Activated CD8-positive, alpha-beta memory T cell treated with anti-CD3 and anti-CD28 coated beads, Interleukin-2, amount 50 U/mL, for 4 hours (primary cell): ENCODE measurements at places on chromosomes 2 and 18.

DNA sequence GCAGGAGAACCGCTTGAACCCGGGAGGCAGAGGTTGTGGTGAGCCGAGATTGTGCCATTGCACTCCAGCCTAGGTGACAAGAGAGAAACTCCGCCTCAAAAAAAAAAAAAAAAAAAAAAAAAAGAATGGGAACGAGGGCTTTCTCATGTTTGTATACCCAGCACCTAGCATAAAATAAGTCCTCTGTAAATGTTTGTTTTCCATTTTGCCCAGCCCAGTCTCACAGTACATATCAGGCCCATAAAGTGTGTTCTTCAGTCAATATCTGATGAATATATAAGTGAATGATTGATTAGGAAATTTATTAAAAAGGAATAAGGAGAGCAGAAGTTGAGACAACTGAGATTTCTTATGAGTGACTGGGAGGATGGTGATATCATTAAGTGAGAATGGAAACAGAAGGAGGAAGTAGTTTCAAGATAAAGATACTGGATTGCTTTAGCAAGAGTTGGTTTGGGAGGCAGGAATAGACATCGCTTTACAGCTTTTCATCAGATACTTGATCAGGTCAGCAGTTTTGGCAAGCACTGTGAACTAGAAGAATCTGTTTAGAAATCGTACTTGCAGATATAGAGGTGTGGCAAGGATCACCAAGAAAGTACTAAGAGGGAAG, 327.5 kb downstream of the KIAA1328 start:
- DNase-seq, result no peak

GRCh38 chr2:85180322-85181133, 47.3 kb downstream of the TCF7L1 start:
- no peak for DNase-seq

GRCh38 chr2:29615183-29615582, 306.2 kb downstream of the ALK start:
- DNase-seq, result no peak

GRCh38 chr2:145752091-145752806, 1232.3 kb upstream of the ZEB2 start:
- no peak for DNase-seq

- no peak for DNase-seq
These were observed 149.6 kb upstream of the GULP1 start for GRCh38 chr2:188142088-188142487.

DNA sequence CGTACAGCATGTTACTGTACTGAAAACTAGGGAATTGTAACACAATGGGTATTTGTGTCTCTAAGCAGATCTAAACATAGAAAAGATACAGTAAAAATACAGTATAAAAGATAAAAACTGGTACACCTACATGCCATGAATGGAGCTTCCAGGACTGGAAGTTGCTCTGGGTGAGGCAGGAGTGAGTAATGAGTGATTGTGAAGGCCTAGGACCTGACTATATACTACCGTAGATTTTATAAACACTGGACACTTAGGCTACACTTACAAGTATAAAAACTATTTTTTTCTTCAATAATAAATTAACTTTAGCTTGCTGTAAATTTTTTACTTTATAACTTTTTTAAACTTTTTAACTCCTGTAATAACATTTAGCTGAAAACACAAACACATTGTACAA, 324.4 kb upstream of the TNP1 start:
- no peak for DNase-seq

DNA sequence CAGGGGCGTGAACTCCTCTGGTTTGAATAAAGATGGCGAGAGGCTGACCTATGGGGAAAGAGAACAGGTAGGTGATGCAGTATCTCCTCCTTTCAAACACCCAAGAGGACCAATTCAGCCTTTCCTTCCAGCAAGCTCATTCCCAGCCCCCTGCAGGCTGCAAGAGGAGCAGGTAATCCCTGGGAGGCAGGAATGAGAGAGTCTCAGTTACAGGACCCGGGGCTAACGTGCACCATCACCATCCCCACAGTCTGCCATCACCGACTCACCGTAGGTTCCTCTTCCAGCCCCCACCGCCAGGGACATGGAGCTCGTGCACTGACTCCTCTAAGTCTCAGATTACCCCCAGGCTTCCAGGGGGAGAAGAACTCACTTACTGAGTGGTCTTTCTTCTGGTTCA, 26.7 kb downstream of the XDH start:
- no peak for DNase-seq

DNA sequence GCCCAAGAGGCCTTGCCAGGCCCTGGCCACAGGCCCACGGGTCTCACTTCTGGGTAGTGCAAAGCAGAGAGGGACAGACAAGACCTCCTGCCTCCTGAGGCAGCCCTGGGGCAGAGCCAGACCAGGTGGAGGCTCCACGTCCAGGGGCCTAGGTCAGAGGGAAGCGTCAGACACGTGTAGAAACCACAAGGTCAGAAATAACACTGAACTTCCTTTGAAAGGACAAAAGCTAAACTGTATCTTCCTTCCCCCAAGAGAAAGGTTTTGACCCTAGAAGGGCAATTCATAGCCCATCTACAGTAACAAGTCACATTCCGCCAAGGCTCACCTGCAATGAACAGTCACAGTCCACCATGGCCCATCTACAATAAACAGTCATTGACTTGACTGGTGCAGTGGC, 17.9 kb downstream of the SDC1 start:
- DNase-seq, result no peak

DNA sequence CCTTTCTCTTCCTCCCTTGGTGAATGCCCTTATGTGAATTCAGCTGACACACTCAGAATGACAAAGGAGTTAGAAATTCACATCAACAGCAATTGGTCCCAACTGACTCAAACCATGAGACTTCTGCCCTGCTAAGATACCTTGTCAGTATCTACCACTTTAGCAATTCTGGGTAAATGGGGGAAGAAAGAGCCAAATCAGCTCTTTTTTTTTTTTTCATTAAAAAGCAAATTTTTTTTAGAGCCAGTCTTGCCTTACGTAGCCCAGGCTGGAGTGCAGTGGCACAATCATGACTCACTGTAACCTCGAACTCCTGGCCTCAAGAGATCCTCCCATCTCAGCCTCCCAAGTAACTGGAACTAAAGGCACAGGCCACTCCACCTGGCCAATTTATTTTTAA, 1.7 kb upstream of the PPP4R1 start:
- DNase-seq, result no peak

- no peak for DNase-seq
These were observed 22.9 kb upstream of the ASB1 start for GRCh38 chr2:238403632-238404405.

DNA sequence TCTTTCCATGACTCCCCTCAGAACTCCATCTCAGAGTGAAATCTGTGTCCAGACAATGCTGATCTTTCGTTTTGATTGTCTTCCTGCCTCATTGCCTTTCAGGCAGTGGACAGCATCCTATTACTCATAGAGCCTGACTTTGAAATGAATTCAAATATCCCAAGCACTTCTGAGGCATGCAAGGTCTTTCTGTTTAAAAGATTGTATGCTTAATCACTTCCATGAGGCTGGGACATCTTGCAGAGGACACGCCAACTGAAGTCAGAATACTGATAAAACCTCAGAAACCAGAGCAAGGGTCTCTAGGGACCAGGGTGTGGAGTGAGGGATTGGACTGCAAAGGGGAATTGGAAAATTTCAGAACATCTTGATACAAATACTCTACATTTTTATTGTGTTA, 836.5 kb upstream of the ID2 start:
- DNase-seq, result no peak

DNA sequence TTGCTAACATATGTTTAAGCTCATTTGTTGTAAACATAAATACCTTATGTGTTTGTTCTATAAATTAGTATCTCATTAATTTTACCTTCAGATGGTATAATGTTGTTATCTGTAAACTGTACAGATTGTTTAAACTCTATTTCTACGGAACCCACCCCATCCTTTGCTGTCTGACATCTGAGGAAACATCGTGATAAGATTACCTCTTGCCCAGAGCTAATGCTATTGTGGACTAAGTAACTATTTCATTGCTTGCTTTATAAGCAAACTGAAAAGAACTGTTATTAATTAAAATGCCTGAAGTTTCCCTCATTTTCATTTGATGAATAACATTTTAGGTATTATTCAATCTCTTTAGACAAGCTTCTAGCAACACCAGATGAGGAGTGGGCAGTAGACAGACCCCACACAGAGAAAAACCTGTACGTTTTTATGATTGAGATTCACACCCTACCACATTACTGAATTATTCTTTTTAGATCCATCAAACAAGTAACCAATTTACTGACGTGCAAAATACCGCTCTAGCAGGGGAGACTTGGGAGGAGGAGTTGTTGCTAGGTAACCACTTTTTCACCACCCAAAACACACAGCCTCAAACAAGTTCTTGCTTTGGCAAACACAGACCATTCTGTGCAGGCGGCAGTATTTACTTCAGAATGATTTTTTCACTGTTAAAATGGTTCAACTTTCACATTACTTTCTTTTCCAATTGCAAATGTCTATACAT, 1.9 kb upstream of the SYT4 start:
- DNase-seq, result no peak

GRCh38 chr2:143058851-143059250, 70.4 kb upstream of the ARHGAP15 start:
- no peak for DNase-seq

- DNase-seq, result no peak
These were observed at the start of gene RAD51AP2 for GRCh38 chr2:17518212-17519154. RAD51AP2 (minus strand) TSS chr2:17518440; CDS start chr2:17518415, 25 bp downstream.

DNA sequence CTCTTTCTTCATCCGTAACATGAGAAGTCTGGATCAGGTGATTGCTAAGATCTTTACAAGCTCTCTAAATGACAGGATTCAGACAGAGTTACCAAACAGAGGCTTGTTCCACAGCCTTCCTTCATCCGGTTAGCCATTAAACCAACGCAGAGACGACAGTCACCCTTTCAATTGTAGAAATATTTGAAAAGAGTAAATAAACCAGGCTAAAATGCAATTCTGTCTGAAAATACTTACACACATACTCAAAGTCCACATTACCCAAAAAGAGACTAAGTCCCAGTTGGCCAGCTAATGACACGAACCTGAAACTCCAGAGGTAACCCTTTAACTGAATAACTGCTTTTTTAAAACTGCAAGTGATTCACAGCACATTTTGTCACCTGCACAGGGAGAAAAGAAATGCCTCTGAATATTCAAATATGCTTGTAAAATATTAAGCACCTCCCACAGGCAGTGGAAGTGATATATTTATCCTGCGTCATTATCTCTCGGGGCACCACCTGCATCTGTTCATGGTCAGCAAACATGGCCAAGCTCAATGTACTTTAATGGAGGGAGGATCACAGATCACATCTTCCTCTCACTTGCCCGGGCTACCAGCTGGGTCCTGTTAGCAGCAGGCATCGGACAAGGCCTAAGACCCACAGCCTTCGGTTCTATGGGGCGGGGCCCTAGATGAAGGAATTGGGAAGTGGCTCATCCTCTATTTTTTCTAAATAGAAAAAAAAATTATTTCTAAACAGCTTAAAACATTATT, 38.8 kb upstream of the DNER start:
- no peak for DNase-seq

GRCh38 chr2:38653715-38654527, 12.0 kb upstream of the GALM start:
- peak; percentile 40 for DNase-seq

DNA sequence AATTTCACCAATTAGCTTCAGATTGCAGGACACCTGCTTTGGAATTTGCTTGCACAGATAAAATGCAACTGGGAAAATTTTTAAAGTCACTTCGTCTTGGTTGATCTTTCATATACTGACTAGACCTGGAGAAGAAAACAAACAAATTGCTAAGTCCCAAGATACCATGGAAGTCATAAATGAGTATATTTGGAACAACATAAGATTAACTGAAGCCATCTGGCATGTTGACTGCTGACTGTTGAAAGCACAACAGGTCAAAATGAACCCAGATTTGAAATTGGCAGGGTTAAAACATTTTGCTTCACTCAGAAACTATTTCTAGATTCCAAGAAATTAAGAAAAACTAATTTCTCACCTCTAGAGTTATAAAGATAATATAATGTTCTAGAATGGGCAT, 470.7 kb downstream of the LPIN1 start:
- DNase-seq, result no peak

DNA sequence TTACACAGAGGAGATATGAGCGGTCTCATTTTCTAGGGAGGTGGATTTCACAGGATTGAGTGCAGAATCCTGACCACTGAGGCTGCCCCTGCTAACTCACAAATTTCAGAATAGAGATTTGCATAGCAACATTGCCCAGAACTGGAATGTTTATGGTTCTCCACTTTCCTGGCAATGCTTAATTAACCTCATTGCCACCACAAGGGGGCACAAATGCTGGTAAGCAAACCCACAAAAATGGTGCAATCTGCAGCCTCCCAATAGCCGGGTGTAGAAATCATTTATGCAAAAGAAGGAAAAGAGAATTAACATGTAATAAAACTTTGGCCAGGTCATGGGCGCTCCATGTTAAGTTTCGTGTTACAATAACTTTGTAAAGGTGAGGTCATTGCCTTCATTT, 112.4 kb downstream of the CYRIA start:
- DNase-seq, result no peak

GRCh38 chr18:3163968-3164367, 55.8 kb downstream of the MYOM1 start:
- no peak for DNase-seq

DNA sequence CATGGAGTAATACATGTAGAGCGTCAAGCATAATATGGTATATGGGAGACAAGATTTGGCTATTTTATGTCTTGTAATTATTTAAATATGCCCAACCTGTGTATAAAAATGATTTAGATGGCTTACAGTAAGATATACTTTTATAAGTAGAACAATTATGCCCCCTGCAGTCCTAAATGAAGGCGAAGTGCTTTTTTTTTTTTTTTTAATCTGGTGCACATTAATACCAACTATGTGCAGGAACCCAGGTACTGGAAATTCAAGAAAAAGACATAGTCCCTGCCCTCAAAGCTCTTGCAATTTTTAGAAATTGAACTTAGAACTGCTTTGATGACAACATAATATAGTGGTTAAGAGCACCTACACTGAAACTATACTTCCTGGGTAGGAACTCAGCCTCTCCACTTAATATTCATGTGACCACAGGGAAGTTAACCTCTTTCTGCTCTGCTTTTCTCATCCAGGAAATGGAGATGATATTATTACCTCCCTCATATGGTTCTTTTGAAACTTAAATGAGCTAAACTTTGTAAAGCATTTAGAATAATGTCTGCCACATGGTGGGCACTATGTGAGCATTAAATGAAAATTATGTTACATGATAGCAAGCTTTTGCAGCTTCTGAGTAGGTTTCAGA, 38.1 kb downstream of the AFTPH start:
- DNase-seq, result no peak

DNA sequence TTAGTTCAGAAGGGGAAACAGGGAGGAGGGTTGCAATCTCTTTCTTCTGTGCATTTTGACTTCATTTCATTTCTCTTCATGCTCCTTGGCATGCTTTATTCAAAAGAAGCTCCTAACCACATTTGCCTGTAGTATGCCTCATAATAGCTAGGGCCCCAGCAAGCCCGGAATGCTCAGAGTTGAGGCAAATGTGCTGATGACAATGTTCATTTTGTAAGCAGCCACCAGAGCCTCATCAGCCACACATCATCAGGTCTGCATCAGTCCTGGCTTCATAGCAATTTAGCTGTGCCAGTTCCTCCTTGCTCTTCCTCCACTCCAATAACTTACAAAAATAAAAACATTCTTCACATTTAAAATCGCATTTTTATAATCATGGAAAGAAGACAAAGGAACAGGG, 65.4 kb upstream of the MMADHC start:
- no peak for DNase-seq

GRCh38 chr2:144452169-144452988, 67.5 kb downstream of the ZEB2 start:
- no peak for DNase-seq

- DNase-seq, result no peak
These were observed 42.0 kb upstream of the IL1R1 start for GRCh38 chr2:102100371-102101096.

GRCh38 chr2:134234535-134234934, 19.3 kb upstream of the MGAT5 start:
- DNase-seq, result no peak

GRCh38 chr18:67151366-67151765, 365.2 kb downstream of the DSEL start:
- DNase-seq, result no peak
